GM10248 (cell line): ENCODE measurements at places on chromosomes 1 and 21.

- no peak for DNase-seq
Observed at GRCh38 chr1:17586172-17586964, 46.9 kb downstream of the ARHGEF10L start.

DNA sequence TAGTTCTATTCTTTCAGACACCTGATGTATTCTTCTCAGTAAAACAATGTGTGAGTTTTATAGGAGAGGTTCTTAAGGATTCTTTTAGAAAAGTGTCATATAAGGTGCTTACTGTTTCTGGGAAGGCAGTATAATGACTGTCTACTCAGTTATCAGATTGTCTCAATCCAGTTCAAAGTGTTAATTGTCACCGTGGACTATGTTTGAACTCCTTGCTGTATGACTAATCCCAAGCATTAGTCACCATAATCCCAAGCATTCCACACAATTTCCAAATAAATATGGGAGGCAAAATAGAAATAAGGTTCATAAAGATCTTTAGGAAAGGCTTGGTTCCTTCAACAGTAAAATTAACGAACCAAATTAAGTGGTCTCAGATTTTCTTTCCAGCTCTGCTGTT lies 342.1 kb upstream of the NR5A2 start:
- DNase-seq: no peak

DNA sequence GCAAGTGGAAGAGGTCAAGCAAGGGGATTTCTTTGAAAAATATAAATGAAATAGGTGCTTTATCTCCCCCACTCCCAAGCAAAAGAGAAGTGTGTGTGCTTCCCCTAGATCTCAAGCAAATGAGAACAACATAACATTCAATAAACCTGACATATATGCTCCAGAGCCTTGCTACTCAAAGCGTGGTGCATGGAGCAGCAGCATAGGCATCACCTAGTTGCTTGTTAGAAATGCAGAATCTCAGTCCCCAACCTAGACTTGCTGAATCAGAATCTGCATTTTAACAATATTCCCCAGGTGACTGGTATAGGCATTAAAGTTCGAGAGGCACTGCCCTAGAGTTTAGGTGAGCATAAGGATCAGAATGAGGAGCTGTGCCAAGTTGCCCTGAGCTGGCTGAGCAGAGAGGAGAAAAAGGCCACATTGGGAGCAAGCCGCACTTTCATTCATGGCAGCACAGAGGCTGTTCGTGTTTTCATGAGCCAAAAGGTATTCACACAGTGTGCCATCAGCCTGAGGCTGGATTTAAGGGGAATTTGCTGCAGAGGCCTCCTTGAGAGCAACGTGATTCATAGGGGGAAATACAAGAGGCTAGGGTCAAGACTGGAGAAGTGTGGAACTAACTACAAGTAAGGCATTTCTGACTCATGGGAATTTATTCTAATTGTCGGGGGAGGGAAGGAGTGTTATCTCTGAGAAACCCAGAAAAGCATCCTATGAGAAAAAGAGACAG lies 14.3 kb upstream of the LPAR3 start:
- no peak for DNase-seq

DNA sequence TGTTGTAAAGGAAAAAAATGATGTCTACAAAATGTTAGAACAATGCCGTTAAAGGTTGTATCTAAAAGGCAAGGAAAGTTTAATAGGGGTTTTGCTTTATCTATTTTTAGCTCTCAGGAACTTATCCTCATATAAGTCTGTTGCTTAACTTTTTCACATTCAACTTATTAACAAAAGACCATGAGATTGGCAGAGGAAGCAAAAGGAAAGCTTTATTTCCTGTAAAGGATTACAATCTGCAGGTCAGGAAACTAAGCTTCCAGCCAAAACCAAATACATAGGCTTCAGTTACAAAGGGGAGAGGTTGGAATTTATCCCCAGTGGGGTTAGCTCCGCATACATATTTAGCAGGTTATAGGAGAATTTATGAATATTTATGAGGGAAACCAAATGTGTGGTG lies 58.7 kb upstream of the KIAA1614 start:
- no peak for DNase-seq

DNA sequence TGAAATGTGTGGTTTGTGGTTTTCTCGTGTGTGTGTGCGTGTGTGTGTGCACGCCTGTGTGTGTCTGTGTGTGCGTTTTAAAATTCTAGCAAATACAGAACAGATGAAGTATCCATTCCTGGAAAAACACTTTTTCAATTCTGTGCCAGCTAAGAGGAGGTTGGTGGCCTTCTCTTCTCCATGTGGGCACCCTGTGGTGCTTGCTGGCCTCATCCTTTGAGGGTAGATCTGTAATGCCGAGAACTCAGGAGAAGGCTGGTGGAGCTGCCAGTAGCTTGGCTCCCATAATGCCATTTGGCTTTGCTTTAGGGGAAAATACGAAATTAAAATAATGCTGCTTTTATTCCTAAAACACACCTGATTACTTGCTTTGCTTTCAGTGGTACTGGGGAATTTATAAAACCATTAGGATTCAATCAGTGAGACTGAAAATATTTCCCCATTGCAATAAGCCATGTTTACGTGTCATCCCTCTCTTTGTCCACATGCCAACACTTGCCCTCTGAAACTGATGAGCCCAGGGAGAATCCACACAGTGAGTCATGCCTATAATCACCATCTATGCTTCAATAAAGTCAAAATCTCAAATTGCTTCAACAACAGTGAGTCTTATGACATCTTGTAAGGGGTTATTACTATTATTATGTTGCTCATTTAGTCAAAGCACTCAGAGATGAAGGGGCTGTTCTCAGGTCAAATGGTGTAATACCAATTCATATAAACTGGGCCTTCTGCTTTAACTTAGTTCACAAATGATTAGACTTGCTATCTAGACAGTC lies 39.2 kb downstream of the ABCA4 start:
- DNase-seq: no peak

DNA sequence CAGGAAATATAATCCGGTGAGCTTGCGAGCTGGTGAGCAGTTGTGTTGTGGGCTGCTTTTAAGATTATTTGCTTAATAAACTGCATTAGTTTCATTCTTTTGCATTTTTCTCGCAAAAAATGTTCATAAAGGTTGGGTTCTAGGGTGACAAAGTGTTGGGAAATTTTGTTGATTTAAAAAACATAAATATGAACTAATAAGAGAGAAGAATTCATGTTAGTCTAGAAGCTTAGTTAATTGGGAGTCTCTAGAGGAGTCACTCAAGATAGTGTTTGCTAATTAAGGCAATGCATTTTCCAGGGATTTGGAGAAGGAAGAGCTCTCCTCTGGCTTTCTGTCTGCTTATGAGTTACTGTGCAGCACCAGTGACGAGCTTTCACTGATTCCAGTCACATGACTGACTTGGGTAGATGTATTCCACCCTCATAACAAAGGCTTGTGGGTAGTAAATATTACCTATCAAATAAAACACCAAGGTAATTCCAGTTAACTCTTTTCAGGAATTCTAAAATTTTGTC lies 417.0 kb downstream of the PTBP2 start:
- no peak for DNase-seq

GRCh38 chr1:32485554-32486255 lies 20.8 kb downstream of the ZBTB8B start:
- DNase-seq: no peak

- DNase-seq: no peak
Observed at GRCh38 chr1:235045034-235045690, 83.5 kb downstream of the TOMM20 start.

GRCh38 chr1:61636376-61636775 lies 88.6 kb downstream of the TM2D1 start:
- DNase-seq: no peak

DNA sequence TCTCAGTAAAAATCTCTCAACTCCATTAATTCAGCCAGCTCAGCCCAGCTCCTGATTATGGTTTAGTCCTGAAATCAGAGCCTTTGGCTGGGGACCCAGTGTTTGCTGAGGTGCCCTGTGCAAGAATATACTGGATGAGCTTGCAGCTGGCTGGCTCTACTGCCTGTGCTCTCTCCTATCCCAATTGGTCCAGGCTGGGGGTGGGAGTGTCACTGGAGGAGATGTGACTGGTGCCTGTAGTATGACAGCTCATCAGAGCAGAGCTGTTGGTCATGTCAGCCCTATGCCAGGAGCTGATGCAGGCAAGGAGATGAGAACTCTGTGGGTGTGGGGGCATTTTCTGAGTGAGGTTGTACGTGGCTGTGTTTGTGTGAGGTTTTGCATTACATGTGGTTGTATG lies 87.0 kb downstream of the TNR start:
- DNase-seq: no peak

DNA sequence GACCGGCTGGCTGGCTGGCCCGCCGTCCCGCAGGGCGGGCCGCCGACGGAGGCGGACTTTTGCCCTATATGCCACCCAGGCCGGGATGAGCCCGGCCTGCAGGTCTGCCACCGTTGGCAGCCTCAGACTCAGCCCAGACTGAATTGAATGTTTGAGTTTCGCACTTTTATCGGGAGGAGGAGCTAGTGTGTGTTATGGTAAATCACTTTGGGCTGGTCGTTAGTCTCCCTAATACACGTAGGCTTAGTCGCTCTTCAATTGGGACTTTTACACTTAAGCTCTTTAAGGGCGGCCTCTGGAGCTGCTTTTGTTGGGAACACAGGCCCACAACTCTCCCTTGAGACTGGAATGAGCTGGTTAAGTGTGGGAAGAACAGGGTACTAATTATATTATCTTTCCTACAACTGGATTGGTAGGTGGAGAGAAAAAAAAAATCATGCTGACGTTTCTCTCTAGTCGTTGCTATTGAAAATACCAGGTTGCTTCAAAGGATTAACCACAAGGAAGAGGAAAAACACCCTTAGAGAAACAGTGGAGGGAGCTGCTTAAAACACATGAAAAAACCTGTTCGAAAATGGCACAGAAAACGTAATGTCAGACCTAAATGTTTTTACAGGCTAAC lies 1.4 kb upstream of the IRF2BP2 start:
- DNase-seq: peak; percentile 62

DNA sequence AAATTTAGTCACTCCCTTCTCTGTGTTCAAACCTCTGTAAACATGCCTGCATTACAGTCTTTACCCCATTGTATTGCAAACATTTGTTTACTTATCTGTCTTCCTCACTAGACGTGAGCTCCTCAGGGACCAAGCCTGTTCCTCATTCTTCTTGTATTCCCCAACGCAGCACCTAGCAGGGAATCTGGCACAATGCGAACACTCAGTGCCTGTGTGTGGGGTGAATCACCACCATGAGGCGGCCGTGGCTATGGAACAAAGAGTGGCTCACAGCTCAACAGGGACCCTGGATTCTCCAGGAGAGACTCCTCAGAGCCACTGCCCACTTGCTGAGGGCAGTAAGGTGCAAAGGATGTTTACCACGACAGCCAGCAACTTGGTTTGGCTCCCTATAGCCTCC lies 95.9 kb downstream of the DDX20 start:
- DNase-seq: no peak

DNA sequence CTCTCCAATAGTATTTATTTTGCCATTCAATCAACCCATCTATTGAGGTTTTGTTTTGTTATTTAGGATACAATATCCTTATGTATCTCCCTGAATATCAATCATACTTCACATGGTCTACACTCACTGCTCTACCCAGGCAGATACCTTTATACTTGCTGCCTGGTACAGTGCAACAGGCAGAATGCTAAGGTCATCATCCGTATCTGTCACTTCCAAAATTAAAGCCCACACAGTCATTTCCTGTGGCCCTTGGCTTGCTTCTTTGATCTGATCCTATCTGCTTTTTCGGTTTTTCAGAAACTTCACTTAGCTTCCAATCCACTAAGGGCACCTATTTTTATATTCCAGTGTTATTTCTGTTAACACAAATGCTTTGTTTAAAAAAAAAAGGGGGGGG lies 22.3 kb upstream of the ZZZ3 start:
- no peak for DNase-seq

DNA sequence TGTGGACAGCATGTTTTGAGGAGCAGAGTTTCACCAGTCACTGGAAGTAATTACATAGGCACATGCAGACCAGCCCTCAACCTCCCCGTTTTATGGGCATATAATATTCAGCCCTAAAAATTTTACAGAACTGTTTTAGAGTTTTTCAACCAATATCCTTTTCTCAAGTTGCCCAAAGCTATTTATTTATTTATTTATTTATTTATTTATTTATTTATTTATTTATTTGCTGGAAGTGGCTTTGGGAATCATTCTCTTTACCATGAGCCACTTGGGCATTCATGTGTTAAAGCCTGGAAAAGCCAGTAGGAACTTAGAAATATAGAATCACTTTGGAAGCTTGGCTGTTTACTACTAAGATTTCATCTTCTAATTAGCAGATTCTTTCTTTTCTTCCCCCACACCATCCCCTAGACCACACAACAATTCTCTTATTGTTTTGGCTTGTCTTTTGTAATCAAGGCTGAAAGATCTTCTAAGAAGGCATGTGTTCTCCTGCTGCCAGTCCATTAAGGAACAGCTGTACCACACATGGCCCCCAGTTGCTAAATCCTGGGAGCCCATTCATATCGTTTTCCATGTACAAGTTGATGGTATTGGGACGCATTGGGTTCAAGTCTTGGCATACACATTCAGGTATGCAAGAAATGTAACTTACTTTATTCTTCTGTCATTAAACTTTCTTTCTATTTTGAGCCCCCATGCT lies 220.0 kb downstream of the PAPPA2 start:
- DNase-seq: no peak

DNA sequence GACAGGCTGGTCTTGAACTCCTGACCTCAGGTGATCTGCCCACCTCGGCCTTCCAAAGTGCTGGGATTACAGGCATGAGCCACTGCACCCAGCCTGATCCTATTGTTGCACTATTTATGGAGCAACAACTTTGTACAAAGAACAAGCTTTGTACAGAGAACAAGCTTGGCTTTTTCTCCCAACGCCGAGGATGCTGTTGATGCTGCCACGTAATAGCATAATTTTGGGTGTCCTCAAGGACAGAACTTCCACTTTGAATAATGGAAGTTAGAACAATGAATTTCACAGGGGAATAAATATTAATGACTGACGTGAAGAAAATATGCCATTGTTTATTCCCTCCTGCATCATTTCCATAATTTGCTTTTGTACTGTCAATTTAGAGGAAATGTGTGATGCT lies 12.8 kb upstream of the RBP7 start:
- DNase-seq: no peak

DNA sequence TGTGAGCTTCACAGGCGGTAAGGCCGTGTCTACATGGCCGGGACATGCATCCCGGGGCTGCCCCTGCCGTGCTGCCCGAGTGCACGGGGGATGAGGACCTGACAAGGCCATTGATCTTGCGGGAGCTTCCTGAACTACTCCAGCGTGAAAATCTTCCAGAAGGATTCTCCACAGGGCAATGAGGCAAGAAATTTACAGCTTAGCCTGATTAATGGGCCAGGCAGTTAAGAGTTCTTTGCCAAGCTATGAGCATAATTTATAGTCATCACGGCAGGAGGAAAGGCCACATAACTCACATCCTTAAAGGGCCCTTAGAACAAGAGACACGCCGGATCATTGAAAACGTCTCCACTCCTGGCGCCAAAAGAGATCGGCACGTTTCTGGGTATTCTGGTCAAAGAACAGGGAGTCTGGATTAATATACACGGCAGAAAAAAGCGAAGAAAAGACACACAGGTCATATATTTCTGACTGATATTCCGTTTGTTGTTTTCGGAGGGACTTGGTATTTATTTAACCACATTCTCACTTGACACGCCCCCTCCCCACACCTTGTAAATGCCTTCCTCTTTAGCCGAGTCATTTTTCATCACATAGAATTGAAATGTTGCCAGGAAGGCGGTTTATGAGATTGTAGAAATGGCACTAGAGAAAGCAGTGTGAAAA lies 180.5 kb downstream of the DYRK1A start:
- DNase-seq: no peak

- DNase-seq: no peak
Observed at GRCh38 chr1:168627370-168627769, 51.0 kb downstream of the XCL1 start.

- no peak for DNase-seq
Observed at GRCh38 chr21:16579538-16579937, 849.8 kb downstream of the USP25 start.

- no peak for DNase-seq
Observed at GRCh38 chr21:39799178-39799577, 54.2 kb downstream of the IGSF5 start.
